ENCODE measurements at places on chromosomes 6 and 20.

- DNase-seq = peak; percentile 33
Measured at GRCh38 chr6:61887423-61887822, 398.6 kb downstream of the KHDRBS2 start.

GRCh38 chr6:28311139-28311823 is 24.7 kb downstream of the ZSCAN31 start:
- DNase-seq = no peak

- DNase-seq = no peak
Measured at GRCh38 chr6:50716899-50717509, 3.7 kb downstream of the TFAP2D start.

DNA sequence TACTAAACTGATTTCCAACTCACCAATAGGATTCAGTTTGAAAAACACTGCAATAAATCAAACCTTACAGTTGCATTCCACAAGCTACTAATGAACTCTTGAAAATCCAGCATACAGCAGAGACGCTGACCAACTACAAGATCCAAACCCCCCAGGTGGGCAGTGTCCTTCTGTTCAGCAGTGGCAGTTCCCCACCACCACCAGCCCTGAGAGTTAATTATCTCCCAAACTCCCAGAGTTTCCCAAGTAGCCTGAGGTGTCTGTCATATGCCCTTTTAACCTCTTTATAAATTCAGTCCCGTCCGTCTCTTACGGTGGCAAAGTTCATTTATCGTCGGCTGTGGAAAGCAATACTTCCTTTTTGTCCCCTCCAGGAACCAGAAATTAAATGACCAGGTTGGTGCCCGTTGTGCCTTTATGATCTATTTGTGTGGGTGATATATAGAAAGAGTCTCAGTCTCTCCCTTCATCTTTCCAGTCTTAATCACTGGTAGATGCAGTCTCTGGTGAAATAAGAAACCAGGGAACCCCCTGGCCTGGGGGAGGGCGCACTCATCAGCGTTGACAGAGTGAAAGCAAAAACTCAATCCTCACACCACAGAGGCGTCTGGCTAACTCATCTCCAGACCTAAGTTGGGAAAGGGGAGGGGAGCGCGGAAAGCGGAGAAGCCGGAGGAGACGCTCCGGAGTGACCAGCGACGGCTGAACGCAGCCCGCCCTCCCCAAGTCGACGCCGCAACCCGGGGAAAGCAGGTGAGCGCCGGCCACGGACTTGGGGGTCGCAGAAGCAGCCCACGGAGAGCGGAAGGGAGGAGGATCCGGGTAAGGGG is 717 bp downstream of the MRPL14 start:
- DNase-seq = peak; percentile 79

- DNase-seq = no peak
Measured at GRCh38 chr6:44558832-44559251, 171.3 kb downstream of the CDC5L start.

DNA sequence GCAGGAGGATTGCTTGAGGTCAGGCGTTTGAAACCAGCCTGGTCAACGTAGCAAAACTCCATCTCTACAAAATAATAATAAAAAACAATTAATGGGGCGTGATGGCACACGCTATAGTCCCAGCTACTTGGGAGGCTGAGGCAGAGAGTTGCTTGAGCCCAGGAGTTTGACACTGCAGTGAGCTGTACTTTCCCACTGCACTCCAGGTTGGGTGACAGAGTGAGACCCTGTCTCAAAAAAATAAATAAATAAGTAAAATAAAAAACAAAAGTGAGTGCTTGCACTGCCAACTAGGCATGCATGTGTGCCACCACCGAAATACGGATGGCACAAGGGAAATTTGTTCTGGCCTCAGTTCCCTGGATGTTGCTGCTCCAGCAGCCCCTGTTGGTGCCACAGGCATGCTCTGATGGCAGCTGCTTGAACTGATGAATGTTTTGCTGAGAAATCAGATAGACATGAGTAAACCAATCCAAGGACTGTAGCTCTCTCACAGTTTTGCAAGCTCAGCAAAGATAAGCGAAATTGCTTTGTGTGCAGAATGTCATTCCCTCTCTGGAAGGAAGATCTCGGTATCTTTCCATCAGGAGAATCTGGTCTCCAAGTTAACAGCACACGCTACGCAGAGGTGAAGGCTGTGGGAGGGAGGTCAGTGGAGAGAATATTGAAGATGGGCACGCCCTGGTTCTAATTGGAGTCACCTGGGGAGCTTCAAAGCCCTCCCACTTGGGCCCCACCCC is 188.0 kb upstream of the SLC24A3 start:
- peak; percentile 37 for DNase-seq

GRCh38 chr6:22658934-22659333 is 89.6 kb downstream of the HDGFL1 start:
- DNase-seq = no peak

DNA sequence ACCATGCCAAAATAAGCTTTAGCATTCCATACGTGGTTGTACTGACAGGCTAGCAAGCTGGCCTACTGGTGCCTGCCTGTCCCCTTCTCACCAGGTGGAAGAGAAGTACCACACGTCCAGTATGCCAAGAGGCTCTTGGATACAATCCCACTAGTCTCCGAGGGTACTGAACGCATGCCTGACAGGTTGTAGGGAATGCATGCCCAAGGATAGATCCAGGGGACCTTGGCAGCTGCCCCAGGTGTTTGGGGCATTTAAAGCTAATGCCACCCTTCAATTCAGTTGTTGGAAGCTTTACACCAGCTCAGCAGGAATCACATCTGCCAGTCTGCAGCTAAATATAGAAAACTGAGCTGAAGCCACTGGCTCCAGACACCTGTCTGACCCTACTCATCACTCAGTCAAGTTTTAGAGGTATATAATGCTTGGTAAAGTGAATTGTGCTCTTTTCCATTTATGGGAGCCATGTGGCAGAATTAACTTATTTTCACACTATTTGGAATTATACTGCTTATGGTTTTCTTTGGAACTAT is 4.9 kb downstream of the TUBB2B start:
- peak; percentile 98 for DNase-seq

GRCh38 chr6:151733680-151734320 is 73.7 kb upstream of the ESR1 start:
- no peak for DNase-seq

GRCh38 chr6:138229663-138230179 is 11.4 kb upstream of the PBOV1 start:
- DNase-seq = peak; percentile 58

GRCh38 chr6:1917626-1918371 is 308.1 kb downstream of the FOXC1 start:
- no peak for DNase-seq

- no peak for DNase-seq
Measured at GRCh38 chr20:61749406-61750075, 316.1 kb downstream of the TAF4 start.

GRCh38 chr6:105611606-105612005 is 208.7 kb upstream of the PREP start:
- no peak for DNase-seq

DNA sequence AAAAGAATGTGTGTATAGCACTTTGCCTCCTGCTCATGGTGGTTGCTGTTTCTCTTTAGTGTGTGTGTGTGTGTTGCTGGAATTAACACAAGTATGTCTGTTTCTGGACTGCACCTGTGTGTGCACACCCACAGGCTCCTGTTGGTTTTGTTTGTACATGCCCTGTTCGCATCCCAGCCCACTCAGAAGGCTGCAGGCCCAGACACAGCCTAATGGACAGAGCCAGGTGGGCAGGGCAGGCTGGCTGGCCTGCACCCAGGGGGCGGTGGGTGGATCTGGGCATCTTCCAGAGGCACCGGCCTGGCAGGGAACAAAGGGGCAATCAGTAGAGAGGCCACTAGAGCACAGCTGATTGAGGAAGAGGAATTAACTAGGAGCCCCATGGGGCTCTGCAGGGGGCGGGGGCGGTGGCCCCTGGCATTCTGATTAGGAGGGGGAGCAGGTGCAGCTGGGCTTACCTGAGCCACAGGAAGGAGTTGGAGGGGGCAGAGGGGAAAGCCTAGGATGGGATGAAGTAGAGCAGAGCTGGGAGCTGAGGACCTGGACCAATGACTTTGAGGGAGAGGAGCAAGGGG is 21.9 kb downstream of the CD40 start:
- DNase-seq = peak; percentile 96

GRCh38 chr20:47713878-47714450 is 71.3 kb downstream of the SULF2 start:
- DNase-seq = no peak

GRCh38 chr20:37378785-37379598 is 33.1 kb downstream of the SRC start:
- DNase-seq = no peak

- no peak for DNase-seq
Measured at GRCh38 chr6:39068391-39068790, 19.8 kb downstream of the GLP1R start.

DNA sequence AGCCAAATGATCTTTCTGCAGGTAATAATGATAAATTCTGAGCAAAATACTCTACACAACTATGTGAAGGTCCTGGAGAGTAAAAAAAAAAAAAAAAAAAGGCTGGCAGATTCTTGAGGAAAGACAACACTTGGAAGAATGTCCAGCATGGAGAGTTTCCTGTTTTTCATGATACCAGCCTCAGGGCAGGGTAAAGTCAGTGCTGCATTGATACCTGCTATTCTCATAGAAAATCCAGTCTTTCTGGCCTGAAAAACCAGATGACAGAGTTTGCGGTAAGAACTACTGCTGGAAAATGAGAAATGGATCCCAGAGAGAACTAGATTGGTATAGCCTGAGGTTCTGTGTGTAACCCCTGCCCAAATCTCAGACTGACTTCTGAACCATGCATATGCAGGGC is 89.1 kb downstream of the AFG1L start:
- DNase-seq = no peak

DNA sequence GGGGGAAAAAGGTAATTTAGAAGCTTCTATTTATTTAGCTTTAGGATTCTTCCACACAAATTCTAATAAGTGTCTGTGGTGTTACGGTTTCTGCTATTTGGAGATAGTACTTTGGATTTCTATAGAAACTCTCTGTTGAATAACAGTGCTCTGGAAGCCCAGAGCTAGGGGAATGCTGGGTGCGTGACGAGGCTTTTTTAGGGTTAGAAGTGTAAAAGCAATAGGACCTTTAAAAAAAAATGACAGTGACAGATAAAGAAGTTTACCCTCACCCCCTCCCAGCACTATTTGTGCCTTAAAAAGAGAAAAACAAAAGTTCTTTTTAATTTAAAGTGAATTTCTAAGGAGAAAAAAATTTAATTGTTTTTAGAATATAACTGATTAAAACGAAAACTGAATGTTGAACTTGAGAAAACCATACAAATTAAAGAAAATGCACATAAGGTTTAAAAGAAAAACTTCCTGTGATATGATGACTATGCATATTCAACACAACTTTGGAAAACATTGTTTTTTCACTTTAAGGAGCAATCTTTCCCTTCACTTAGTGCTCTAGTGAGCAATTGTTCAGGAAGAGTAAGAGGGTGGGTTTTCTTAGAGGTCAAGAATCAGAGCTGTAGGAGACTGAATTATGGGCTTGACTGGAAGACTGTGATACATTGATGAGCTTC is 89.6 kb upstream of the RIPOR2 start:
- DNase-seq = no peak

DNA sequence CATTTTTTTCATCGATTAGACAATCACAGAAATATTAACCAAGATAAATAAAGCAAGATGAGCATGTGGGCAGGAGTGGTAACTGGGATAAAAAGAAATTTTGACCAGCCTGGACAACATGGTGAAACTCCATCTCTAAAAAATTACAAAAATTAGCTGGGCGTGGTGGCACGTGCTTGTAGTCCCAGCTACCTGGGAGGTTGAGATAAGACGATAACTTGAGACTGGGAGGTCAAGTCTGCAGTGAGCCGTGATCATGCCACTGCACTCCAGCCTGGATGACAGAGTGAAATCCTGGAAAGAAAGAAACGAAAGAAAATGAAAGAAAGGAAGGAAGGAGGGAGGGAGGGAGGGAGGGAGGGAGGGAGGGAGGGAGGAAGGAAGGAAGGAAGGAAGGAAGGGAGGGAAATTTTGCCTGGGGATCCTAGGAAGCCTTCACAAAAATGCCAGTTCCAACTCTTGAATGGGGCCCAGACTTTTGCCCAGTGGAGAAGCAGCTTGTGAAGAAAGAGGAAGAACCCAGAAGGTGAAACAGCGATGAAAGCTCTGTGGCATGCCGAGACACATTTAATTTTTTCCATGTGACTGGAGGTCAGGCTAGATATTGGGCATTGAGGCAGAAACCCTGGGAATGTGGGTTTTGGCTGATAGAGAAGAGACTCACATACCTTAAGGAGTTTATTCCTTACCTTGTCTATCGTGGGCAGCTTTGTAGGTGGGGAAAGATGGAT is 20.3 kb downstream of the CCDC170 start:
- DNase-seq = no peak

DNA sequence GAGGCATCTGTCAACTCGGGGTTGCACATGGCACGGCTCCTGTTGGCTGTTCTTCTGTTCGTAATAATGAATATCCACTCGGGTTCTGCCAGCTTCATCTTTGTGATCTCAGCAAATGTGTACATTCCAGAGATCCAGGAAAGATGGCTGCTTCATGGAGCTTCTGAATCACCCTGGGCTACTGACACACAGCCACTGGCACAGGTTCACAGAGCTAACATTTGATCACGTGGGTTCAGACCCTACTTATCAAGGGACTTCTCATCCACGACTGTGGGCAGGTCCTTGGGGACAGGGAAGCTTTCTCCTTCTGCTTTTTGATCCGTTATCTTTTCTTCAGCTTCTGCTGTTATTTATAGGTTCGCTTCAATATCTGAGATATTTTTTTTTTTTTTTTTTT is 18.1 kb downstream of the PPP1R3G start:
- DNase-seq = no peak

- no peak for DNase-seq
Measured at GRCh38 chr6:169859401-169859977, 108.1 kb downstream of the ERMARD start.

DNA sequence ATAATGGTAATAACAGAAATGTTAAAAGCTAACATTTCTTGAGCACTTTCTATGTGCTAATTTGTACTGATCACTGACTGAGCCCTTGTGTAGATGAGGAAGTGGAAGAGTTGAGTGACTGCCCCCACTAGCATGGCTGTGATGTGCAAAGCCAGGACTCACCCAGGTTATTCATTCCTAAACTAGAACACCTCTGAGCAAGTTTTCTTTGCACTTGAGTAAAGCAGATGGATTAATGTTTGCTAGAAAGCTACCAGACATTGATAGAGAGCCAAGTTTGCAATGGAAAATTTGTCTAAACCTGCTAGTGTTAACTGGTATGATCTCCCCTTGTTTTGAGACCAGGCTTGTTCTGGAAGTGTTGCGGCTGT is 467.4 kb upstream of the PLCB4 start:
- DNase-seq = no peak

Measured in NCI-H69 (cell line).